ENCODE measurements at places on chromosomes 7 and 10. TPM values are rescaled to one million over a fixed set of nuclear protein-coding genes. Genes with fewer than 3 reads are reported as not detected.

GRCh38 chr10:70557876-70558275 is 44.7 kb downstream of the PRF1 start:
- DNase-seq = no peak

GRCh38 chr10:20890009-20890408 is 7.1 kb downstream of the NEBL start:
- no peak for DNase-seq

DNA sequence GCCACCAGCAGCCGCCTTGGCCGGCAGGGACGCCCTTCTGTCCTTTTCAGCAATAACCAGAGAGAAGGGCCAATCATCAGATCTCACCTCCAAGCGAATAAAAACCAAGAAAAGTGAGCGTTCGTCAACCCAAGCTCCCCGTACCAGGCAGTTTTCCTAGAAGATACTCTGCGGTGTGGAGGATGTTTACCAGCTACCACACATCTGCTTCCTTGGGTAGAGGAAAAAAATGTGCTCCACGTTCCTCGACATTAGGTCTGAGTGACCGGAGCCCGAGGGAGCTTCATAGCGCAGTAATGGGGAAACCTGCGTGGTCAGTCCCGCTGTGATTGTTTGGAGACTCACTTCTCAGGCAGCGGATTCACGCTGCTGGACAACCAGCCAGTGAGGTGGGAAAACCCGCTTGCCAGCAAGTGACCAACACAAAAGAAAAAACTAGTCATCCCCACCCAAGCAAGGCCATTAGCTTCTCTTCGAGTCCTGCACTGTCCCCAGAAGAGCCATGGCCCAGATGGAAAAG is 73.0 kb downstream of the ZRANB1 start:
- no peak for DNase-seq

The DDC gene
- total RNA-seq = not detected

GRCh38 chr7:150382844-150383225 is 3.7 kb downstream of the ZNF775 start:
- no peak for DNase-seq

The BUB3 gene
- total RNA-seq = 132 TPM

The KLF14 gene
- not detected for total RNA-seq

GRCh38 chr7:41975849-41976248 is 261.2 kb downstream of the GLI3 start:
- no peak for DNase-seq

The PROSER2 gene
- total RNA-seq = 58.8 TPM

DNA sequence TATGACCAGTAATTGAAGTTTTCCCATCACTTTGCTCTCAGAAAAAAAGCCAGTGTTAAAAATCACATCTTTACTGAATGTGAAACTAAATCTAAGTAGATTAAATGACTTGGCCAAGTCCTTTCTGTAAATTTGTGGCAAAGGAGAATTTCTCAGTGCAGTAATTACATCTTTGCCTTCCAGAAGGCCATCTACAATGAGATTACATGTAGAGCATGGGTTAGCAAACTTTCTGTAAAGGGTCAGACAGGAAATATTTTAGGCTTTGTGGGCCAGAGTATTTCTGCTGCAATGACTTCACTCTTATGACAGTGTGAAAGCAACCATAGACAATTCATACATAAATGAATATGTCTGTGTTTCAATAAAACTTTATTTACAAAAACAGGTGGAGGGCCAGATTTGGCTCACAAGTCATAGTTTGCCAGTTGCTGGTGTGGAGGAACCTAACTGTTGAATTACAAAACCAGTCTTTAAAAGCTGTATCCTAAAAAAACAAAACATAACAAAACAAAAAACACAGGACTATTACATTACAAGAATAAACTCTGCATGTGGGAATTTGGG is 191.0 kb downstream of the TAX1BP1 start:
- no peak for DNase-seq

- DNase-seq = no peak
These were observed 67.8 kb downstream of the EMX2 start for GRCh38 chr10:117610321-117610720.

GRCh38 chr10:43846968-43847367 is 198.3 kb upstream of the ZNF32 start:
- DNase-seq = no peak

DNA sequence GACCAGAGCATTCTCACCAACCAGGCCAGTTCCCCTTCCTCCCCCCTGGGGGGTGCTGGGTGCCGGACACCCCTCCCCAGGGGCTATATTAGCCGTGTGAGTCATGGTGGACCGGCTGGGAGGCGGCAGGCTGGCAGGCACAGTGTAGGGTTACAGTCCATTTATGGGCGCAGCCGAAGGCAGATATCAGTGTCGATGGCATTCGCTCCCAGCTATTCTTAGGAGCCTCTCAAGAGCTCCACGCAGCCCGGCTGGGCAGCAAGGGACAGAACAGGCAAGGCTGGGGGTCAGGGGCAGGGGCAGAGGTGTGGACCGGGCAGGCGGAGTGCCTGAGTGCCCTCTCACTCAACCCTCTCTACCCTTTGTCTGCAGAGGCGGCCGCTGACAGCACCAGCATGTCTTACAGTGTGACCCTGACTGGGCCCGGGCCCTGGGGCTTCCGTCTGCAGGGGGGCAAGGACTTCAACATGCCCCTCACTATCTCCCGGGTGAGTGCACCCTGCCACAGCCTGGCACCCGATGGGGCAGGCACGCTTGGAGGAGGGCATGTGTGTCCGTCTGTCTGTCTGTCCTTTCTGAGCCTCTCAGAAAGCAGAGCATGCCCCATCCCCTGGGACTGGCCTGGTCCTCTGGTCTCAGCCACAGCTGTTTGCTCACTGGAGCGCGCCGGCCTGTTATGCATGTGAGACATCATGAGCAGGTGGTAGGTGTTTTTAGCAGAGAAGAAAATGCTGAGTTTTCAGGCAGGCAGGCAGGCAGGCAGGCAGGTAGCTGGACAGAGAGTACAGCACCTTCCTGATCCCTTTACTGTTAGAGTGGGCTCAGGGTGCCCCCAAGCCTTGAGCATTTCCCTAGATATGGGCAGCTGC is at the start of gene LDB3:
Gene LDB3, plus strand, starts transcription at position 215 of the 869 bp plus-strand sequence. Its CDS starts 181 bp downstream, at position 396.
- DNase-seq = no peak

The PAPSS2 gene
- 11.4 TPM for total RNA-seq

The FLNC gene
- 243 TPM for total RNA-seq

The EN2 gene
- 0.07 TPM for total RNA-seq

GRCh38 chr10:49653273-49653929 is 26.1 kb upstream of the C10orf53 start:
- no peak for DNase-seq

DNA sequence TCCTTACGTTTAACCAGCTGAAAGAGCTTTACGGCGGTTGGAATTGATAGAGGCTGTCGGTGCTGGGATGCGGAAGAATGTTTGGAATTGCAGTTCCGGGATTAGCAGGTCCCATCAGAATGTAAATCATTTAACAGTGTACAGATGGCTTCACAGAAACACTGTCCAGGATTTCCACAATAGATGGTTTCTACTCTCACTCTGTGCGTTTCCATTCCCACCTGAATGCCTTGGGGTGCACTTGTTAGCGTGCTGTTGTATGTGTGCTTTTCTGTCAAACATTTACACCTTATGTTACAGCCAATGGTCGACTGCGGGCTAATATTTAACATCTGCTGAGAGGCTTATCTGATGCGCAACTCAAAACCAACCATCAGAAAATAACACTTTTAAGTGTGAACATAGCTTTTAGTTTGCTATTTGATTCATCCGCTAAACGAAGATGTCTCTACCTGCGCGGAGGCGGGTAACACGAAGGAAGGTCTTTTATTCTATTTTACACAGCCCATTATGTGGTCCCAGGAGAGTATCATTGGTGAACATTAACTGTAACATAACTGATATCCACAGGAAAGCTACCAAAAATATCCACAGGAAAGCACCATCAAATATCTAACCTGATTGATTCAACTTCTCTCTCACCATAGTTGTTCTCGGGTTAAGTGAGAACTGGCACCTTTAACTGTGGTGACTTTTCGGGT is 179.0 kb downstream of the PRPF18 start:
- DNase-seq = peak; percentile 87

GRCh38 chr7:88140947-88141346 is 78.9 kb downstream of the SRI start:
- DNase-seq = peak; percentile 69

- DNase-seq = no peak
These were observed 37.3 kb upstream of the PRSS1 start for GRCh38 chr7:142711746-142712616.

DNA sequence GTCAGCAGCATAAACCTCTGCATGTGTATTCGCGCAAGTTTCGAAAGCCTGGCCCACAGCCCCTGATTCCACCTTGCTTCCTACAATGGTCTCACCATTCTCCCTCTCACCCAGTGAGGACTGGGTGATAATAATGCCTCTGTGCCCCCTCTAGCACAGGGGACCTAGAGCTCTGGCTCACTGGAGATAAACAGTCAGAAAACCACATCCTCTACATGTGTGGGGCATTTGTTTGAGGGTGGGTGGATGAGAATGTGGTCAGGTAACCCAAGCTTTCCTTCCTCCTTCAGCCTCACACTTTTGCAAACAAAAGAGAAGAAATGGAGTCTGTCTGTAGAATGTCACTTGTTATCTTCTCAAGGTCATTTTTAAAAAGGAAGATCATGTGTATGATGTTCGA is 373.5 kb downstream of the KCNMA1 start:
- DNase-seq = no peak

The AKR1C8 gene
- 0.21 TPM for total RNA-seq

The GRIFIN gene
- not detected for total RNA-seq

- no peak for DNase-seq
These were observed 9.3 kb upstream of the PNLIPRP3 start for GRCh38 chr10:116418389-116418788.

Measured in kidney epithelial cell (primary cell).